HS-27A (cell line): ENCODE measurements at places on chromosomes 16 and 17.

DNA sequence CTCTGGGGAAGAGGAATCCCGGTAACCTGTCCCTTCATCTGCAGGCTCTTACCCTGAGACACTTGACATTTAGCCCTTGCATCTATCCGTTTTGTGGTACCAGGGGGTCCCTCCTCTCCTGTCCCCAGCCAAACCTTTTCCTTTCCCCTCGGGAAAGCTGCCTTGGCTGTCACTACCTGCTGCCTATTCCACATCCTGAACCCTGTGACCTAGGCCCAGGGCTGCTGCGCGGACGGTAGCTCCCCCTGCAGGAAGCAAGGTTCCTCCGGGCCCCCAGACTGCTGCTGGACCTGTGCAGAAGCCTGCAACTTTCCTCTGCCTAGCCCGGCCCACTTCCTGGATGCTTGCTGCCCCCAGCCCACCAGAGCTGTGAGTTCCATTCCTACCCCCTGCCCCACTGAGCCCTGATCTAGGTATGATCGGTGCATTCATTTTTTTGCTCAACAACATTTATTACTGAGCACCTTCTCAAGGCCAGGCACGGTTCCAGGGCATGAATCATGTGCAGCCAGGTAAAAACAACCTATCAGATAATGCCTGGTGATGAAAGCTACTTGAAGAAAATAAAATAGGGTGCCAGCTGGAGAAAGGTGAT, 10.5 kb upstream of the ALDOA start:
- DNase-seq = no peak

- no peak for DNase-seq
Observed at GRCh38 chr17:62722625-62723024, 85.5 kb downstream of the MARCHF10 start.

DNA sequence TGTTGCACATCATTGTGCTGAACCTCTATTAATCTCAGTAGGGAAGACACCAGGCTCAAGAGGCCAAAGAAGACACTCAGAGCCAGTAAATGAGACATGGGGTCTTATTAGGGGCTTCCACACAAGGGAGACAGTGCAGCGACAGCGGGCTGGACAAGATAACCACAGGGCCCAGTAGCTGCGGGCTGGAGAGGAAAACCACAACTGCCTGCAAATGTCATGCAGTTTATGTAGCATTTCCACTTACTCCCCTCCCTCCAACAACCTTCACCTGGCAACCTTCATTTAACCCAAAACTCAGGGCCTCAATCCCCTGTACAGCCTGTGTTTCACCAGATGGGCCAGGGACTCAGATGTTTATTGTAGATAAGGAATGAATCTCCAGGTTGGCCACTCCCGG, 185.6 kb downstream of the UTP18 start:
- DNase-seq = no peak

DNA sequence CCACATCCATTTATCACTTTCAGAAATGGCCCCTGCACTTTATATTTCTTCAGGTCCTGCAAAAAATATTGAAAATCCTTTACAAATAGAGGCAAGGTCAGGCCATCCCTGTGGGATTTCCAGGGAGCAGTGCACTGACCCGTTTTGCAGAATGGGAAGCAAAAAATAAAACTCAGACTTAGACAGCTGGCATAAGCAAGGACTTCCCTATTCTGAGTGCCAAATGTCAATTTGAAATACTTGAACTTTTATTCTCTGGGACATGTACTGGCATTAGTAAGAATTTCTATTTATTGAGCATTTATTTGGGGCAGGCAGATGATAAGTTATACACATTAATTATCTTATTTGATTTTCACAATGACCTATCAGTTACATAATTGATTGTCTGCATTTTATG, 32.4 kb downstream of the PRKCB start:
- no peak for DNase-seq

GRCh38 chr16:70304892-70305448, 6.0 kb downstream of the DDX19B start:
- DNase-seq = no peak

GRCh38 chr16:56357241-56357764, 68.0 kb downstream of the AMFR start:
- DNase-seq = no peak

- no peak for DNase-seq
Observed at GRCh38 chr16:10813099-10813455, 5.5 kb downstream of the TVP23A start.
